ENCODE measurements at places on chromosomes 2 and 18.

DNA sequence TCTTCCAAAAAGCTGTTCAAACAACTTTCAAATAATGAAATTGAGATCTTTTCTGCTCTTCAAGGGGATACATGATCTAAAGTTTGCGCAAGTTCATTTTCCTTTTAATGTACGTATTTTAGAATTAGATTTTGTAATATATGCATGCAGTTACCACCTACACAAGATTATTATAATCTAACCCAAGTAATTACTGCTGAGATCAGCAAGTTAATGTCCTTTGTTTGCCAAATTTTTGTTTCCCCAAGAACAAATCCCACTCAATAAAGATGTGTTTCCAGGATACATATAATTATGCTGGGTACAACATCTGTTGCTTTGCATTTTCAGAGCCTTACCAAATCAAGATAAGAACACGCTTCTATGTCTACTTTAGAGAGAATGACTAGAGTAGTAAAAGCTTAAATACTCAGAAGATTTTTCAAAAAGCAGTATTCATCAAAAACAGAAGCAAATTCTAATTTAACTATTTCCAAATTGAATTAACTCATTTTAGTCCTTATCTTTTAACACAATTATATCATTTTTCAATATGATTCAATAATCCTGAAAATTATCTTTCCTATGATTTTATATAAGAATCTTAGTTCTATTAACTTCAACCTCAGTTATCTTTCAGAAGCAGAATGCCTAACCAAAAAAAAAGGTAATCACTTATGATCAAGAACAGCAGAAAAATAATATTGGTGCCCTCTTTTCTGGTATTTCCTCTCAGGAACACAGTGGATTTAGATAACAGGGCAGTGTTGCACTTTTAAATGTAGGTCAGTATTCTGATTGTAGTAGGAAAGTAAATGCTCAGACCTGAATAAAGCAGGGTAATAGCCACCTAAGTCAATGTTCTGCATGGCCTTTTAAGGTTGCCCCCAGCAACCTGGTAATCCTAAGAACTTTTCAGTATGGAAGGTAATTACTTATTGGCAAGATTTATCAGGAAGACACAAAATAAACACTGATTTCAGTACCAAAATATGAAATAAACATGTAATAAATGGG, 28.0 kb downstream of the CERKL start:
- no peak for DNase-seq

GRCh38 chr2:47512581-47513083, 109.7 kb downstream of the MSH2 start:
- DNase-seq: peak; percentile 54

DNA sequence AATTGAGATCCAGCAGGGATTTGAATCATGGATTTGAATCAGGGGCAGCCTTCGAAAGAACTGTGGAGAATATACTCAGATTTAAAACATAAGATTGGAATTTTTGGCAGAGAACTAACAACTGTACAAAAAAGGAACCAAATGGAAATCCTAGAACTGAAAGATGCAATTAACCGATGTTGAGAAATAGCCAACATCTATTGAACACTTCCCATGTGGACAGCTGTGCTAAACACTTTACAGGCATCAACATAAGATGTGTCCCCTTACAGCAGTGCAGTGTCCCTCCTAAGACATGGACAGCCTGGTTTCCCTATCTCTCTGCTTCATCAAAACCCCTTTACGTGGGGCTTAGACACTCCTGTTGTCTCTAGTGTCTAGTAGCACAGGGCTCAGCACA, 3.7 kb upstream of the IL1RN start:
- no peak for DNase-seq

DNA sequence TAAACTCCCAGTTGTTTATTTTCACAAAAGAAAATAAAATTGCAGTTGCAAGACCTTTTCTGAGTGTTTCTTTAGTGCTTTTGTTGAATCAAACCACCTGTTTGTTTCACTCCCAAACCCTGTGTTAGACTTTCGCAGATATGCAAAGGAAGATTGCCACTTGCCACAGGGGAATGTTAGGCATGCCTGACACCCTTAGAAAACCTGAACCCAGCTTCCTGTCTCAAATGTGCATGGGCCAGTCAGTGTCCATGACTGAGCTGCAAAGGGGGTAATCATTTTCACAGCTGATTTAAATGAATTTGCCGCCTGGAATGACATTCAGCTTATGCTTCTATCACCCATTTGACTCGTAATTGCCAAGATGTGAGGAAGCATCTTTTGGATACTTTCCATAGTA, 17.5 kb downstream of the TGOLN2 start:
- no peak for DNase-seq

DNA sequence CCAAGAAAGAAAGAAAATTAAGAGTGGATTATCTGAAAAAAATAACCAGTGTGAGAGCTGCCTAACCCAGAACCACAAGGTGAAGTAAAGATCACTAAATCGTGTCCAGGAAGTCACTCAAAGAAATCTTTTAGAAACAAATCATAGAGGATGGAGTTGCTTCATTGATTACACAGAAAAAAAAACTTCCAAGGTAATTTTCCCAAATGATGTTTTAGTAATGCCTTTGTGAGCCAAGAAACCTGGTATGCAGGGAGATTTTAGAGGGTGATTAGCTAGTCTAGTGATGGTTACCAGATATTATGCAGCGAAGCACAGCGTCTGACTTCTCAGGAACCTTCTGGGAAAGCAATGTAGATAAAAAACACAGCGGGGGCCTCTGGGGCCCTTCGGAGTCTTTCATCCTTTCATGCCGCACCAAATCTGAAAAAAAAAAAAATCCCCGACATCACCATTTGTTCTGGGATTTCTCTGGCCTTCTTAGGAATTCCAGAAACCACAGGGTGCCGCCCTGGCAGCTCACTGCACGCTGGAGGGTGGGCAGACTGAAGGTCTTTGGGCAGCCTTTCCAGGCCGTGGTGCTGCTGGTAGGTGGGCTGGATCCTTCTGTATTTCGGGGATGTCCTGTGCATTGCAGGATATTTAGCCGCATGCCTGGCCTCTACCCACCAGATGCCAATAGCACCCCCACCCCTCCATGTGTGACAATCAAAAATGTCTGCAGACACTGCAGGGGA, 17.3 kb downstream of the ALPK2 start:
- DNase-seq: no peak

- no peak for DNase-seq
Observed at GRCh38 chr2:109373791-109374547, 239.8 kb downstream of the SEPTIN10 start.

GRCh38 chr2:88751768-88752167, 60.3 kb downstream of the RPIA start:
- DNase-seq: no peak

DNA sequence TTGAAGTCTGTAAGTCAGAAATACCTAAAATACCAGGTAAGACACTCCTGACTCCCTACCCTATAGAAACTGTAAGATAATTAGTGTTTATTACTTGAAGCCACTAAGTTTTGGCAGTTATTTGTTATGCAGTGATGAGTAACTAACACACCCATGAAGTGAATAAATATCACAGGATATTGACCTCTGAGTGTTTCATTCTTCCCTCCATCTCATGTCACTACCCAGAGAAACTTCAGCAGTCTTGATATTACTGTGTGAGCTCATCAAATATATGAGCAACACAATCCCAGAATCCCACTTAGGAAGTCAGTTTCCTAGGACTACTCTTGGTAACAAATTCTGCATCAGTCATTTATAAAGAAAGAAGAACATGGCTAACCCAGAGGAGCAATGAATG, 529.7 kb downstream of the FBXO15 start:
- DNase-seq: no peak

DNA sequence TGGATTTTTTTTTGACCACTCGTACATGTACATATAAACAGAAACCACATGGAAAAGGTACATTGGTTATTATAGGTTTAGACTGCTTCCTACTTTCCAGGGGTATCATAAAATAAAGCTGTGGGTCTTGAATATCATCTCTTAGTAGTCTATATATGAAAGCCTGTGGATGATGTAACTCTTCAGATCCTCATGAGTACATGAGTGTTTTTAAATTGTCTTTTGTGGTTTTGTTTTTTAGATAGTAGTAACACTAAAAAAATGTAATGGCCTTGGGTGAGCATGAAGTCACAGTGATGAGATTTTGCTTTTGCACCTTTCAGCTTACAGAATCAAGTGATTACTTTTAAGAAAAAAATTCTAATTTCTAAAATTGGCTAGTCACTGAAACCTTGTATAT, 80.2 kb downstream of the RAB3GAP1 start:
- no peak for DNase-seq

DNA sequence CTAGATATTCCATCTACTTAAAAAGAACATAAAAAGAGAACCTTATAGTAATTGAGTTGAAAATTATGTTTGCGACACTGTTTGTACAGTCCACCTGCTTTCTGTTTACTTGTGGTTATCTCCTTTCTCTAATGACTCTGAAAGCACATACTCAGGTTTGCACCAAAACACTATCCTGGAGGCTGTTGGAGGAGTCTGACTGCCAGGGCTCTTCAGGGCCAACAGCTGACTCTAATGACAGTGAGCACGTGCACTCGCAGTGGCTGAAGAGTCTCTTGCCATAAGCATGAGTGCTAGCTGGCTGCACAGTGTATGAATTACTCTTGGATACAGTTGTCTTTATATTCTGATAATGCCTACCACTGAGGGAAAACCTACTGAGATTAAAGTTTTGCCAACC, 16.7 kb upstream of the GLS start:
- DNase-seq: no peak

DNA sequence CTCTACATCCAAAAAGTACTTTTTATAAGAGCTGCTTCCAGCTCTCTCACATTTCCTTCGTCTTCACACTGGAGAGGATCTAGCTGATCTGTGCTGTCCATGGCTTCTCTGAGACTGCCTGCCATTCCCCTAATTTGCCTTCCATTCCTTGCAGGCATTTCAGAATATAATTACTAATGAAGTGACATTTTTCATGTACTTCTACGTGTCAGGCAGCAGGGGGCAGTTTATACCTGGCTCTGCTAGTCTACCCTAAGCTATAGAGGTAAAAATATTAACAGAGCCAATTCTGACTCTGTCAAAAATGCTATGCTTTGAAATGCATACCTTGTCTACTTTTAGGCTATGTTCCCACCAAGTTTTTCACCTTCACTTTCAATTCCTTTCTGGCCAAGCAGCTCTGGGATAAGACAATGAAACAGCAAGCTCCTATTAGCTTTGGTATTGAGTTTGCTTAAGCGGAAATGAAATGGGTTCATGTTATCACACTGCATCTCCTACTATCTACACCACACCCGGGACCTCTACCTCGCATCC, 81.9 kb downstream of the MEP1B start:
- DNase-seq: peak; percentile 36

GRCh38 chr18:79497638-79498081, 101.9 kb downstream of the NFATC1 start:
- DNase-seq: no peak

DNA sequence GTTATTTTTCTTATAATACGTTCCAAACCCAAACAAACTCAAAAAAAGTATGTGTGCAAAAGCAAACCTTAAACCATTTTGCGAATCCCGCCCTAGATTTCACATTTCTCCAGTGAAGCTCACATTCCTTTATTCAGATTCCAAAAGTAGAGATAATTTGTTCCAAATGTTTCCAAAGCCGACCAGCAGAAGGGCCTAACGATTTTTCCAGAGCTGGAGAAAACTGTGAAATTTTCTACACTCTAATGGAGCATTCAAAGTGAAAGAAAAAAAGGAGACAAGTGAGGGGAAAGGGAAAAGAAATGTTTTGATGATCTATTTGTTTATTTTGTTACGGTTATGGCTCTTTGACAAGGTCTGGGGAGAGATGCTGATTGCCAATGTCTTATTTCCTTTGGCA, 286.5 kb upstream of the SLC14A2 start:
- DNase-seq: no peak
